NCI-H187 (cell line): ENCODE measurements at places on chromosomes 11 and 22.

DNA sequence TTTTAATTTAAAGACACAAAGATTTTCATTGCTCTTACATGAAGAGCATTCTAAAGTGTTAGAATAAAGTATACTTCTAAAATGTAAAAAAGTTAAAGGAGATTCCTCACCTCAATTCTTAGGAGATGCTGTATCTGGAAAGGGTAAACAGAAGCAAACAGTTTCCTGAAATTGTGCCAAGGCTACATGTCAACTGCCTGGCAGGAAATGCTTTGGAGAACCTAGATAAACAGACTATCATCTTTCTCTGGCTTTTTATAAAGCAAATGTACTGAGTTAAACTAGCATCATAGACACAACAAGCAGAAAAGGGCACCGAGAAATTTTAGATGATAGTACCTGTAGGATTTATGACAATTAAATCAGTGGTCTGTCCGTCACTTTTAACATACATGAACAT, 24.7 kb upstream of the AKIP1 start:
- DNase-seq = no peak

GRCh38 chr11:35040221-35040942, 98.6 kb upstream of the CD44 start:
- no peak for DNase-seq

GRCh38 chr11:14529951-14530350, 9.8 kb upstream of the PSMA1 start:
- DNase-seq = no peak

DNA sequence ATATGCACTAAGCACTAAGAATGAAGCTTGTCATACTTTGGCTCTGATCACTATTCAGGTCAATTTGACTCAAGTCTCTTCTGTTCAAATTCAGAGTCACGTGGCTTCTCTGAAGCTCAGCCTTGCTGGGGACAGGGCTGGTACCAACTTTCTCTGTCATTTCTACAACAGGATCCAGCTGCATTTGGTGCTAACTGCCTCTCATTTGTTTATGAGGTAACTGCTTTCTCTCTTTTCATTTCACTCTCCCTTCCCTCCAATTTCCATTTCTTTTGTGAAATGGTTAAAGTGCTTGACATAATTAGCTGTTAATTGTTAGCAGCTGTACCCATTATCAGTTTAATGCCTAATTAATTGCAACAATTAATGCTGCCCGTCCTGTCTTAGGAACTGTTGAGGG, 259.7 kb upstream of the PLET1 start:
- DNase-seq = no peak

DNA sequence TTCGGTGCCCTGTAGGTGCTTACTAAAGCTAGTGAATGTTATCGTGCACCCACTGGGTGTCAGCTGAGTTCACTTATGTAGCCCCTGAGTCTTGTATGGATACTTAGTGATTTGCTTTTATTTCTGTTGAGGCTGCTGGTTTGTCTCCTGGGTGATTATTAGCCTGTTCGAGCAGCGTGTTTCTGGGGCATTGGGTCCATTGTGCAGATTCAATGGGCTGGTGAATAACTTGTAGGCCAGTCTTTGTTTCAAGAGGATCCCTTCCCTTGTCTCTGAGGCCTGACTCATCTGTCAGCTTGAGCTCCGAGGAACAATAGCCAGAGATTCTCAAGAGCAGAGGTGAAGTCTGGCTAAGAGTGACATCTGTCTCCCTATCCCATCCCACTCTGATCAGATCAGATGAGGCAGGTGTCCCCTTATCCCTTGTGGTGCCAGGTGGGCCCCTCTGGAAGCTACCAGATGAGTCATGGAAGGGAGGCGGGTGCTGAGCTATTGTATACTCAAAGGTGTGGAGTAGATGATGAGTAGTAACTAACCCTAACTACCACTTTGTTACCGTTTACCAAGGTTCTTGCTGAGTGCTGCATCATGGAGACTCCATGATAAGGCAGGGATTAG, 3.7 kb downstream of the MIAT start:
- DNase-seq = no peak

DNA sequence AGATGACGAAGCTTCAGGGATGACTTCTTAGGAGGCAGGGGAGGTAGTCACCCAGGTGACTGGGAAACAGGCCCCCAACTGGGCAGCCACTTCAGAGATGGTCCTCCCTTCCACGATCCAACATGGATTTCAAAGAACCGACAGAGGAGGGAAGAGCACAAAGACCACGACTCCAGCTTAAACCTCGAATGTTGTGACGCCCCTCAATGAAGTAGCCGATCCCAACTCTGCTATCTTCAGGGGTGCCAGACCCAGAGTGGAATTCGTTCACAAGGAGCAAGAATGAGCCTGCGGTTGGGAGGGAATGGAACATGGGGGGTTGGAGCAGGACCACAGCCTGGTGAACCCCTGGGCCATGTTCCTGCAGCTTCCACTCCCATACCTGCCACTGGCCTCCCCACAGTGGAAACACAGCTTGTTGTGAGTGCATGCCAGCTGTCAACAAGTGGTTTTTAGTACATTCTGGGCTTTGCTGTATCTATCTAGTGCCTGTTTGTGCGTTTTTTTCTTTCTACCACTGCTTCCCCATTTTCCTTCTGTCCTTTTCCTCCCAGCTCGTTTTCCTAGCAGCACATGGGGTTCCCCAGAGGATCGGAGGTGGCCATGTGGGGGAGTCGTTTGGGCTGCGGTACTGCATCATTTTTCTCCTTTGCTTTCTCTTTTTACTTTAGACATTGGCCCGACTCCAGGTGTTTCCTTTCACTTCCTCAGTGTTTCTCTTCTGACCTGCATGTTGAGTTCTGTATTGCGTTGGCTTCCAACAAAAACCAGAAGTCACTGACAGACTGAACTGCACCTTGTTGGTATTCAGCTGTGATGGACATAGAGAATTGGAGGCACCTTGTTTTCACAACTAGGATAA, 65.8 kb downstream of the MORC2 start:
- no peak for DNase-seq
